Activated CD8-positive, alpha-beta memory T cell treated with anti-CD3 and anti-CD28 coated beads for 1 hour (primary cell): ENCODE measurements at places on chromosomes 3 and 15.

- no peak for DNase-seq
Observed at GRCh38 chr3:170322566-170323269, 34.8 kb upstream of the SKIL start.

DNA sequence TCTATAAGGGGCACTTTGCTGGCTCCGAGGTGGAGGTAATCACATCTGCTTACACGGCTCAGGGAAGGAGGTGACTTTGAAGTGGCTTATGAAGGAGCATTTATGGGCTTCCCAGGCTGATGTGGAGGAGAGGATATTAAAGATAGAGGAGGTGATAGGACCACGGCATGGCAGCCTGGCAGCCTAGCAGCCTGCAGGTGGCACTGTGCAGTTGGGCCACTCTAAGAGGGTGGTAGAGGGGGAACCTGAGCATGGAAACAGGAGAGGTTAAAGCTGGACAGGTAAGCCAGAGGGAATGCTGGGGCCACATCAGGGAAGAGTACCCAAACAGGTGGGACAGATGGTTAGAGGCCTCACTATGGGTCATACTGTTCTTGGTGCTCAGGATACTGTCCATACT is 375.0 kb downstream of the WDR72 start:
- DNase-seq = no peak

- no peak for DNase-seq
Observed at GRCh38 chr15:71485094-71485693, 325.2 kb upstream of the NR2E3 start.

GRCh38 chr3:100602506-100603444 is 6.6 kb upstream of the ADGRG7 start:
- DNase-seq = no peak

DNA sequence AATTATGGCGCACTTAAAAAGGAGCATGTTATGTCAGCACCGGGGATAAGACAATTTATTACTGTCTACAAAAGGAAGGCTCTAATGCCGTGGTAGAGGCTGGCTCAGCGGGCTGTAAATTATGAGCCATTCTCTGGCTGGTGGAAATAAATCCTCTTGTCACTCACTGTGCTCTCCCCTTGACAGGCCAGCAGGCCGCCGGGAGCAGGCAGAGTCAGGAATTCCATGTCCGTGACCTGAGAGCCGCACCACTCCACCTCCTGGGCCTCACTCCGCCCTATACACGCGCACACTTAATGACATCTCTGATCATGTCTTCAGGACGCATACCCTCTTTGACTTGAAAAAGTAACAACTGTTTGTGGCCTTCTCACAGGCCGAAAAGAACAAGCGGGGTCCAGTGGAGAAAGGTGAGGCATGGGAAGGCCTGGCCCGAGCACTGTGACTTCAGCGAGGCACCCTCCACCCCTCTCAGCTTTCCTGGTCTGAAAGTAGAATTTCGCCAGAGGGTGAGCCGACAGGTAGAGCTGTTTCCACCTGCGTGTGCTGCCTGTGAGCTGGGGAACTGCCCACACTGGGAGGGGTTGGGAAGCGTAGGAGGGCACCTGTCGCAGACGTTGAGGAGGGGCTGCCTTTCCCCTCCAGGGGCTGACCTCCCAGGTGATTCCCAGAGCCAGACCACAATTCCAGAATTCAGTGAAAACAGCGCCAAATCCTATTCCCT is 13.2 kb upstream of the PCSK6 start:
- DNase-seq = no peak

- DNase-seq = no peak
Observed at GRCh38 chr3:17583530-17583929, 158.9 kb downstream of the TBC1D5 start.

- no peak for DNase-seq
Observed at GRCh38 chr15:35179739-35180138, 94.6 kb upstream of the NANOGP8 start.

DNA sequence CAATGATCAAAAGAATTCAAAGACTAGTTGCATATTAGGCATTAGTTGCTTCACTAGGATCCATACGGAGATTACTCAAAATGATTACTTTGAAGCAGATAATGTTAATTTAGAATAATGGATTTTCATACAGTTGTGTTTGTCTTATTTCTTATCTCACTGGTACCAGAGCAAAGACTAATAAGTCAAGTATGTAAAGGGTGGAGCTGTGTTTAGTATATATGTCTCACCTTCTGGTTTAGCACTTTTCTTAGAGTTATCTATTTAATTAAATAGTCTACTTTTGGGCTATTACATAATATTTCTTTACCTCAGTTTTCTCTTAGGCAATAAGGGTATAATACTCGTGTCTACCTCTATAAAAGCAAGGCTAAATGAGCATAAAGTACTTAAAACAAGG is 18.8 kb downstream of the TMEM207 start:
- DNase-seq = no peak

GRCh38 chr3:31581660-31582059 is 48.9 kb downstream of the STT3B start:
- DNase-seq = no peak

GRCh38 chr3:138367911-138368310 is 19.5 kb downstream of the MRAS start:
- no peak for DNase-seq

GRCh38 chr15:75031848-75032247 is 8.5 kb downstream of the PPCDC start:
- DNase-seq = no peak

DNA sequence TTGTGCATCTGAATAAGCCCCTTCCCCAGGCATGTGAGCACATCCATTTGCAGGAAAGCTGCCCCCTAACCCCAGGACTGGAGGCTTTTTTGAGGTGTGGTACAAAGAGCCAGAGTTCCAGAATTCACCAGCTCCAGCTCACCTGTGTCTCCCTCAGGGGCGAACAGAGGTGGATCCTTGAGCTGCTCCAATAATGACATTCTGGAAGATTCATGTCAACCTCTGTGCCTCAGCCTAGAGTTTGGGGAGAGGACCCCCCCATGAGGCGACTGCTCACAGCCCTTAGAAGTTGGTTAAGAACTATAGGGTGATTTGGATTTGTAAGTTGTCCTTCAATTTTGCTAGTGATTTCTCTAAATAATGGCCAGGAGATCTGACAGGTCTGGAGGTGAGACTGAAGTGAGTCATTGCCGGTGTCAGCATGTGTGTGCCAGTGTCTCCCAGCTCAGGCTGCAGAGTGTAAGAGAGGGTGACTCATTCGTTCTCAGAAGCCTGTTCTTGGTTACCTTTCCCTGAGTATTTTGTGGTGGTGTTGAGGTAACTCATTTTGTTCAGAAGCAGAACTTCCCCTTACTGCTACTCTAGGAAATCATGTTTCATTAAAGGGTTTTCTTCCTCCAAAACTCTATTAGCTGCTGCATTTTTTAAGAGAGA is 136.9 kb upstream of the TOPAZ1 start:
- DNase-seq = no peak
